ENCODE measurements at places on chromosomes 7 and 10. TPM values are rescaled to one million over a fixed set of nuclear protein-coding genes. Genes with fewer than 3 reads are reported as not detected.

LLCFC1 gene
- not detected for total RNA-seq

TMEM176B gene
- total RNA-seq: 0.54 TPM

TMUB1 gene
- 49.4 TPM for total RNA-seq

ITGA8 gene
- total RNA-seq: 0.15 TPM

TAC1 gene
- 0.68 TPM for total RNA-seq

DNA sequence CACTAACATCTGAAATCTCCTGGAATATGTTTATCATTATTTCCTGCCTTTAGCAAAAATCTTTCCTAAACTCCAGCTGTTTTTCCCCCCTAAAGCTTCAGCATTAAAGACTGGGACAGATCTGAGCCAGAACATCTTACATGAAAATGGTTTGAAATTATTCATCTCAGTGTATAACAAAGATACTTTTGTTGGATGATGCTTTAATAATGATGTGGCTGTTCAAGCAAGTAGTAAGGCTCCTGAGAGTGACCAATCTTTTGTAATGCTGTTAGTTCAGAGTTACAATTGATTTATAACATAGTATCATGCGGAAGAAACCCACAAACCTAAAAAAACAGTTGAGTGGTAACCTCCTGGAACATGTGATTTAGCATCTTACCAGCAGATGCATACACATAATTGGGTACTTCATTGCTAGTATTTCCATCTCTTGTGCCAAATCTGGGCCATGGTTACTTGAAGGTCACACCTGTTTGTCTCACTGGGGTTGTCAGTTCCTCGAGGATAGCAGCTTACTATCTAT, 1.5 kb downstream of the BZW2 start:
- peaks cover 55% of the 10 kb centered on the region for H3K4me1 ChIP-seq
- no peaks in the 10 kb centered on the region for H3K27me3 ChIP-seq
- H3K36me3 ChIP-seq: no peaks in the 10 kb centered on the region
- peak overlapping the region; percentile 95 for H3K4me3 ChIP-seq
- H3K27ac ChIP-seq: no peak overlapping the region

DNA sequence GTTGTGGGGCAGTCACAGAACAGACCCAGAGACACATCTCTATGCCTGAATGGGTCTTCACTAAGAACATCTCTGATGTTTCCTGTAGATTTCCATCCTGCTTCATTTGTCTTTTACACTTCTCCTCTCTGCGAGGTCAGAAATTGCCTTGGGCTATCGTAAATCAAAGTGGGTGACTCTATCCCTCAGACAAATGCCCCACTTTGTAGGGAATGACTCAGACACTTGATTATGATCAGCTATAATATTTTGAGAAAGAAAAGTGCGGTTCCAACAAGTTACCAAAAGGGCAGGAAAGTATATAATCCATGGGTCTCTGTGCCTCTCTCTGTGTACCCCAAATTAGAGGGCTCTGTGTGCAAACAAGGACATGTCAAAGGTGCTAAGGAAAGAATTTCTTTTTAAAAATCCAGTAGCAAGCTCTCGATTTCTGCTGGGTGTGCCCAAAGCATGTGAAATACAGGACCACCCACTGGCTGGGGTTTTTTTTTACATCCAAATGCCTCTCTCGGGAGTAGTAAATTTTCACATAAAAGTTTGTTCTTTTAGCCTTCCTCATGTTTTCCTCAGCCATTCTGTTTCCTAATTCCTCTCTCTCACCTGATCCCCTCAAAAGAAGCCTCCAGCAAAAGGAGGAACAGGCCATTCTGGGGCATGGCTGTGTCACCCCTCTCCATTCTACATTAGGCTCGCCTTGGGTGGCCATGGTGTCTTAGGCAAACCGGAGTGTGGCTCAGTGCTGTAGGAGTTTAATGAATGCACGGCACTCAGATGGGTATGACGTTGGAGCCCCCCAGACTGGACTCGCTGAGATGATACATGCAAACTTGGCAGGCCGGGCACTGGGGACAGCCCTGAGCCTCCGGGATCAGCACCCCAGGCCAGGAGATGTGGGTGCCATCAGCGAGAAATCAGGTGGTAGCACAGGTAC, 6.3 kb upstream of the OPN4 start:
- no peak overlapping the region for H3K27ac ChIP-seq
- no peak for DNase-seq
- no peak overlapping the region for H3K4me3 ChIP-seq
- H3K27me3 ChIP-seq: no peaks in the 10 kb centered on the region

DNA sequence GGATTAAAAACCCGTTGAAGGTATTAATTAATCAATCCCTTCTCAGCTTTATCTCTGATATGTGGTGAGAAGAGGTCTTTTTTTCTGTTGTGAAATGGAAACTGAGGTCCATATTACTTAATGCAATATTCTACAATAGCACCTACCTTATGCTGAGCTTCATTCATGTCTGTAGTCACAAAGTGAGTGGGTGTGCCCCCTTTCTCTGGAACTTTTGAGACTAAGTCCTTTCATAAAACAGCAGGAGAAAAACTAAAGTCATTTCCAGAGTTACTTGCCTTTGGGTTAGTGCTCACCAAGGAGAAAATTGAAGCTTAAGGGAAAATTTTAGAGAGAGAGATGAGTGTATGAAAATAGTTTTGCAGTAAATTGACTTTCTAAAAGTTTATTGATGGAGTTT, 61.2 kb downstream of the EXOC4 start:
- H3K36me3 ChIP-seq: no peaks in the 10 kb centered on the region
- no peak for DNase-seq
- no peak overlapping the region for H3K27ac ChIP-seq
- H3K4me1 ChIP-seq: peaks cover 5% of the 10 kb centered on the region
- H3K27me3 ChIP-seq: no peaks in the 10 kb centered on the region

DNA sequence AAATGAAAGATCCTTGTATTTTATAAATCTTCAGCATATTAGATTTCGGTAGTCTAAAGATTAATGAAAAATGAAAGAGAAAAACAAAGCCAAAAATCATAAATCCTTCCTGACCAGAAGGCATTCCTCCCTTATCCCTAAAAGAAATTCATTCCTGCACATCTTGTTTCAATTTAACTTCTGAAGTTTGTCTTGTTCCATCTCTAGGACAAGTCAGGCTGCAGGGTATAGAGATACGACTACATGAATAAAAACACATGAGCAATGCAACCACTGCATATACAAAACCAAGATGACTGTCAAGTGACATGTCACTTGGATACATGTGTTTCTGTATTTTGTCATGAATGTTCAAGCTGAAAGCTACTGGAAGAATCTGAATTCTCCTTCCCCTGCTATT, 214.9 kb downstream of the JAZF1 start:
- H3K27ac ChIP-seq: no peak overlapping the region
- no peaks in the 10 kb centered on the region for H3K4me1 ChIP-seq
- DNase-seq: no peak
- no peaks in the 10 kb centered on the region for H3K27me3 ChIP-seq
- H3K4me3 ChIP-seq: no peak overlapping the region
- H3K36me3 ChIP-seq: no peaks in the 10 kb centered on the region

DNA sequence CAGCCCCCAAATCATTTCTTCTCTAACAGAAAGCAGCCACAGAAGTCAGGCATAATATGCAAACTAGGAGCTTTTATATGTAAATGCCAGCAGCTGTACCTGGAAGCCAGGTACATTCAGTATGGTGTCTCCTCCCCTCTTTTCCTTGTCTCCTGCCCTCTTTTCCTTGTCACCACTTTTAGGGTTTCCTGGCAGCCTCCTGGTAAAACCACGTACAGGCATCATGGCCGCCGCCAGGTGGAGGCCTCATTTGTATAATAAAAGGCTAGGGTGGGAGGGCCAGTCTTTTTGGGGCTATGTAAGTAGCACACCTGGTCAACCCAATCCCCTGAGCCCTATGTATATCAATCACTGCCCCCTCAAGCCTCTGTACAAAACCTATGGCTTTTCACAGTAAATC, 28.7 kb downstream of the PDZD8 start:
- H3K4me1 ChIP-seq: peaks cover 16% of the 10 kb centered on the region
- H3K4me3 ChIP-seq: no peak overlapping the region
- H3K36me3 ChIP-seq: no peaks in the 10 kb centered on the region
- no peaks in the 10 kb centered on the region for H3K27me3 ChIP-seq
- H3K27ac ChIP-seq: no peak overlapping the region

DNA sequence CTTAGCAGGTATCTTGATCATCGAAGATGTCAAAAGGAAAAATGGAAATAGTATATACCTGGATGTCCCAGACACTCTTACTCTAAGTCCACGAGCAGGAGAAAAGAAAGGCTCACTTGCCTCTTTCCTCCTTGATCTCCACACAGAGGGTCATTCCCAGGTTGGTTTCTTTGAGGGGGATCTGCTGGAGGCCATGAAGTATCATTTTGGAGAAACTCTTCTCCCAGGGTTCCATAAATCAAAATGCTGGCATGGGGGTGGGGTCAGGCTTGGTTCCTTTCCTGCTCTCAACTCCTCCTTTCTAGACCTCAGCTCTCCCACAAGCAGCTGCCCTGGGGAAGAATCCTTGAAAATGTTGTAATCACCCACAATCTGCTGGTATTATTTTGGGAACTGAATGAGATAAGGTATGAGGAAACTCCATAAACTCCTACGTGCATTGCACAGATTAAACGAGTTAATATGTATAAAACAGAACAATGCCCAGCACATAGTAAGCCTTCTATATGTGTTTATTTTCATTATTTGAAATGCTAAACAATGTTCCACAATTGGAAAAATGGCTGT, 54.4 kb downstream of the PRKCQ start:
- no peaks in the 10 kb centered on the region for H3K36me3 ChIP-seq
- DNase-seq: no peak
- H3K27ac ChIP-seq: no peak overlapping the region
- no peak overlapping the region for H3K4me3 ChIP-seq

- H3K4me3 ChIP-seq: no peak overlapping the region
- peaks cover 9% of the 10 kb centered on the region for H3K4me1 ChIP-seq
- peaks cover 15% of the 10 kb centered on the region for H3K36me3 ChIP-seq
- no peak for DNase-seq
- H3K27ac ChIP-seq: no peak overlapping the region
Measured at GRCh38 chr10:97475936-97476594, 22.2 kb downstream of the MMS19 start.

- H3K4me1 ChIP-seq: peaks cover 26% of the 10 kb centered on the region
- H3K4me3 ChIP-seq: no peak overlapping the region
- no peaks in the 10 kb centered on the region for H3K36me3 ChIP-seq
- no peak for DNase-seq
- no peak overlapping the region for H3K27ac ChIP-seq
Measured at GRCh38 chr10:124624895-124625294, 119.3 kb downstream of the FAM53B start.

DNA sequence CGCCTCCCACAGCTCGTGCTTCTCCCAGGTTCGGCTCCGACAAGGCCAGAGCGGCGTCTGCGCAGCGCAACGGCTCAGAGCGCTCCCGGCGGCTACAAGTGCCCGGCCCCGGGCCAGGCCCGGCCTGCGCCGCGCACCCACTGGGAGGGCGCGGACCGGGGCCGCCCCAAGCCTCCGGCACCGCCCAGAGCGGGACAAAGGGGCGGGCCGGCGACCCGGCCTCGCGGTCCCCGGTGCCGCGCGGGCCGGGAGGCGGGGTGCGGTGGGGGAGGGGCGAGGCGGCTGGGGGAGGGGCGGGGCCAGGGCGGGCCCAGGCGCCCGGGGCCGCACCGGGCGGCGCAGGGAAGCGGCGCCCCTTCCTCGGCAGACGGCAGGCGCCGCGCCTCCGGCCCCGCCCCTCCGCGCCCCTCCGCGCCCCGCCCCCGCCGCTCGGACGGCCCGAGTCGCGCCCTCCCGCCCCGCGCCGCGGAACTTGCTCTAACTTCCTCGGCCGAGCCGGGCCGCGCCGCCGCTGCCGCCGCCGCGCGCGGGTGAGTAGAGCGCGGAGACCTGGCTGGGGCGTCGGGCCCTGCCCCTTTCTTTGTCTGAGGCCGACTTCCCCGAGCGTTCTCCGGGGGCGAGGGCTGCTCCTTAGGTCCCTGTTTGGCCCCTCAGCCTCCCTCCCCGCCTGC, at the start of gene TSPAN14:
TSS of gene TSPAN14 (plus strand) at position 469 of the 671 bp plus-strand sequence. CDS start 34,924 bp downstream, outside the sequence.
- H3K27ac ChIP-seq: peak within 1 kb of the TSS; percentile 88
- peak within 1 kb of the TSS; percentile 98 for H3K4me3 ChIP-seq
- DNase-seq: peak; percentile 94

- H3K27me3 ChIP-seq: no peaks in the 10 kb centered on the region
- H3K27ac ChIP-seq: no peak overlapping the region
- no peaks in the 10 kb centered on the region for H3K36me3 ChIP-seq
- H3K4me3 ChIP-seq: no peak overlapping the region
- no peak for DNase-seq
Measured at GRCh38 chr10:9285690-9286089, 1231.2 kb downstream of the GATA3 start.

DNA sequence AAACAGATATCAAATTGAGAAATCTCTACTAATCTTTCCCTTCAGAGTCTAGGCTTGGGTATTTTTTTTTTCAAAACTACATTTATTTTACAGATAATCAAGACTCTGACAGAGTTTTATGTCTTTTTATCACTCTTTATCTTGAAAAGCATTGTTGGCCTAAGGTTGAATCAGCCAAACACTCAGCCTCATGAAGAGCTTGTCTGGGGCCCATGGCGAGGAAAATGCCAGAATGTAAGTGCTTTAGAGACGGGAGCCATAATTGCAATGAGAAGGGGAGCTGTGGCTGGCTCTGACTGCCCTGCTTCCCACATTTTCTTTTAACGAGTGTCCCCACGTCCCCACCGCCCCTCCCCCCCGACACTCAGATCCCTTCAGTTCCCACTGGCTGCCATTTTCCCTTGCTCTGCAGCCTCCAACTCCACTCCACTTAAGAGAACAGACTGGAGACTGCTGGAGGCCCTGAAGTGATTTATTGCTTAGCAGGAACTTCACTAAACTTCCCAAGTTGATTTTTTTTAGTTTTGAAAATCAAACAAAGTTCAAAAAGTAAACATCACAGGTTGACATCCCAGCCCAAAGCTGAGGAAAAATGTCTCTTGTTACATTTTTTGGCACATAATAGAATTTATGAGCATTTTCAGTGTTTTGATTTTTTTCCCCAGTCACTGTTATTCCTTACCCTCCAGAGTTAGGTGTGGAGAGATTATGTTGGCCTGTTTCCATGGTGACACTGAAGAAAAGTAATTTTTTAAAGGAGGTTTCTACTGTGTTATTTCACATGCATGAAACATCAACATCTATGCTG, 637.5 kb upstream of the GALNT17 start:
- H3K27ac ChIP-seq: no peak overlapping the region
- DNase-seq: no peak
- H3K4me1 ChIP-seq: no peaks in the 10 kb centered on the region
- no peak overlapping the region for H3K4me3 ChIP-seq
- H3K36me3 ChIP-seq: no peaks in the 10 kb centered on the region

- no peaks in the 10 kb centered on the region for H3K36me3 ChIP-seq
- DNase-seq: no peak
- no peaks in the 10 kb centered on the region for H3K27me3 ChIP-seq
- no peak overlapping the region for H3K4me3 ChIP-seq
Measured at GRCh38 chr10:30121401-30121800, 62.0 kb upstream of the JCAD start.

All from neural progenitor cell (in vitro differentiated cells).